Ecto neural progenitor cell (in vitro differentiated cells): ENCODE measurements at places on chromosomes 13 and 19.

GRCh38 chr13:114074671-114075315 lies 57.6 kb downstream of the RASA3 start:
- DNase-seq = no peak

- peak; percentile 88 for DNase-seq
Measured at GRCh38 chr19:37691881-37692504, 27.6 kb downstream of the ZNF607 start.

GRCh38 chr13:96002322-96003131 lies 50.7 kb downstream of the UGGT2 start:
- no peak for DNase-seq

GRCh38 chr13:59259165-59260000 lies 904.3 kb downstream of the DIAPH3 start:
- DNase-seq = no peak

DNA sequence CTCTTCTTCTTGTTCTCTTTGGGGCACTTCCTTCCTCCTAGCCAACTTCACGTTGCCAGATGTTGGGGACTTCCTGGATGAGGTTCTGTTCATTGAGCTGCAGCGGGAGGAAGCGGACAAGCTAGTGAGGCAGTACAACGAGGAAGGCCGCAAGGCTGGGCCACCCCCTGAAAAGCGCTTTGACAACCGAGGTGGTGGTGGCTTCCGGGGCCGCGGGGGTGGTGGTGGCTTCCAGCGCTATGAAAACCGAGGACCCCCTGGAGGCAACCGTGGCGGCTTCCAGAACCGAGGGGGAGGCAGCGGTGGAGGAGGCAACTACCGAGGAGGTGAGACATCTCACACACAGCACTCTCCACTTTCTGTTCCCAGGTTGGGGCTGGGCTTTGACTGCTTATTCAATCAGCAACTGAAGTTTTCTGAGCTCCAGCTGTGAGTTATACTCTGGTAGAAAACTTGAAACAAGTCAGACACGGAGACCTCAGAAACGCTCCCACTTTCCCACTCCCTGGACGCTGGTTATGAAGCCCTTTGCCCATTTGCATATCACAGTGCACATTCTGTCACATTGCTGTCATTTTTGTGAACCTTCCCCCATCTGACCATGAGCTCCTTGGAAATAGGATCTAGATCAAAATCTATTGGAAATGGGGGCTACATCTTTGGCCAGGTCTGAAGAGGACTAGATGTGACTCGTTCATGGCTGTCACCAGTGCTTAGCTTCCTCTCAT lies 7.2 kb upstream of the CCDC97 start:
- DNase-seq = no peak

- DNase-seq = no peak
Measured at GRCh38 chr19:31223740-31224534, 125.3 kb downstream of the TSHZ3 start.

DNA sequence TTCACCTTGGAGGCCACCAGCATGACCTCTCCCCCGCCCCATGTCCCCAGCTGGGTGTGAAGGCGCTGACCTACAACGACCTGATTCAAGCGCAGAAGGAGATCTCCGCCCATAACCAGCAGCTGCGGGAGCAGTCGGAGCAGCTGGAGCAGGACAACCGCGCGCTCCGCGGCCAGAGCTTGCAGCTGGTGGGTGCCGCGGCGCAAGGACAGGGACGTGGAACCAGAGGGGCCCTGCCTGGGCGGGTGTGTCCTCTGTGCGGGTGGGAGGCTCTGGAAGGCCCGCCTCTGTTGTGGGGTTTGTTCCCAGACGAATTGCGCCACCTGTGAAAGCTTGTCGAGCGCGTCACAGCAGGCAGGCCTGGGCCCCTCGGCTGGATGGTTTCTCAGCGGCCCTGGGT lies 22.3 kb downstream of the PLEKHJ1 start:
- no peak for DNase-seq

DNA sequence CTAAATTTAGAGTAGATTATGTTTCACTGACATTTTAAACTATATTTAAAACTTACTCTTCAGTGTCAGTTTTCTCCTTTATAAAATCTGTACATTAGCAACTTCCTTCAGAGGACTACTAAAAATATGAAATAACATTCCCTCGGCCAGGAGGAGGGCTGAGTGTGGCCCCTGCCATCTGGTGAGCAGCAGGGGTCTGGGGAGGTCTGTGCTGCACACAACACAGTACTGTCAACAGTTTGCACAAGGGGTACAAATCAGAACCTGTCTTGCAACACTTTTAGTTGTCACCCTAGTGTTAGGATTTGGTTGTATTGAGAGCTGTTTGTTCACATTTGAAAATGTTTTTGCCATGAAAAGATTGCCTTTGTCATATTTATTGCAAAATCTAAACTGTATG lies 48.9 kb downstream of the TPP2 start:
- no peak for DNase-seq

- DNase-seq = no peak
Measured at GRCh38 chr13:48562296-48563066, 29.6 kb upstream of the RCBTB2 start.

- no peak for DNase-seq
Measured at GRCh38 chr13:95260031-95260525, 41.2 kb downstream of the ABCC4 start.

DNA sequence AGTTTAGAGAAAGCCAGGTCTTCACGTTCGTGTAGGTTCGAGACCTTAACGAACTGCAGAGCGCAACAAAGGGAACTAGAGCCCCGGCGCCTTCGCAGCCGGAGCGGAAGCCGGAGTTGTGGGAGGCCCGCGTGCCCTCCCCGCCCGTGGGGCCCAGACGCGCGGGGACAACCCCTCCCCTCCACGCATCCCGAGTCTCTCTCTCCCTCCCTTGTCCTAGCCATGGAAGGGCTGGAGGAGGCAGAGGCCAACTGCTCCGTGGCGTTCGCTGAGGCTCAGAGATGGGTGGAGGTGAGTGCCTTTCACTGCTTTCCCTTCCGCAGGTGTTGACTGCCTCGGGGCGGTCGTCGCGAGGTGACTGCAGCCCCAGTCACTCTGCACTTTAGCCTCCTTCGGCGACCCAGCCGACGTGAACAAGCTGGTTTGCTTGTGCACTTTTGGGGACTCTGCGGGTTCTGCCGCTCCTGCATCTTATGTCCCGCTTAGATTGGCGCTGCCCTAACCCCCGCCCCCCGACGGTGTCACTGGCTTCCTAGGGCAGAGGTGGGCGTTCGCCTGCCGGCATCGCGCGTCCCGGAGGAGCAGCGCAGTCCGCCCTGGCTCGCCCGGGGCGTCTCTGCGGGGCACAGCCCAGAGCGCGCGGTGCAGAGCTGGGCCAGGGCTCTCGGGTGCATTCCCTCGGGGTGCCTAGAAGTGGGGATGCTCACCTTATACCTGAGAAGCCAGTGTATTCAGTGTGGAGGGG lies 478 bp downstream of the LMO7 start:
- peak; percentile 65 for DNase-seq

- no peak for DNase-seq
Measured at GRCh38 chr13:75691183-75691582, 55.1 kb downstream of the LMO7 start.

GRCh38 chr13:47291107-47291656 lies 394.3 kb upstream of the HTR2A start:
- no peak for DNase-seq

GRCh38 chr13:37365496-37365895 lies 233.1 kb downstream of the POSTN start:
- DNase-seq = no peak

DNA sequence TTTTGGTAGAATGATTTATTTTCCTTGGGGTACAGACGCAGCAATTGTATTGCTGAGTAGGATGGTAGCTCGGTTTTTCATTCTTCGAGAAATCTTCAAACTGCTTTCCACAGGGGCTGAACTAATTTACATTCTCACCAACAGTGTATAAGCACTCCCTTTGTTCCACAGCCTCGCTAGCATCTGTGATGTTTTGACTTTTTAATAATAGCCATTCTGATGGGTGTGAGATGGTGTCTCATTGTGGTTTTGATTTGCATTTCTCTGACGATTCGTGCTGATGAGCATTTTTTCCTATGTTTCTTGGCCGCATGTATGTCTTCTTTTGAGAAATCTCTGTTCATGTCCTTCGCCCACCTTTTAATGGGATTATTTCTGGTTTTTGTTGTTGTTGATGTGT lies 54.8 kb upstream of the UQCRFS1 start:
- no peak for DNase-seq

- no peak for DNase-seq
Measured at GRCh38 chr13:51919531-51919930, 57.8 kb downstream of the CCDC70 start.

- no peak for DNase-seq
Measured at GRCh38 chr19:18426416-18426767, 7.2 kb downstream of the SSBP4 start.

- DNase-seq = no peak
Measured at GRCh38 chr19:49241769-49242168, 83.2 kb downstream of the SLC6A16 start.

- no peak for DNase-seq
Measured at GRCh38 chr19:30231408-30232318, 140.5 kb upstream of the ZNF536 start.

DNA sequence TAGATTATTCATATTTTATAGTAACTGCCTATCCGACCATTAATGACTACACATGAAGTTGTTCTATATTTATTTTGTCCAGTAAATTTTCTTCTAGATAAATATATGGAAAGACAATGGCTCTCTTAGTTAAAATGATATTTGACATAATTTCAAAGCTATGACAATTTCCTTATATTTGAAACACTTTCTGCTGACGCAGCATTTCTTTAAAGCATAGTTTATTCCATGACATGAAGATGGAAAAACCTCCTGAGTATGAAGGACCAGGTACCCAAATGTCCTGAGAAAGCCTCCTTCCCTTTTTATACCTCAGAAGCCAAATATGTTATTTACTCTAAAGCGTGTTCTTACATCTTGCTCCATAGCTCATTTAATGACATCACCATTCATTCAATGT lies 831.6 kb downstream of the EFNB2 start:
- no peak for DNase-seq

DNA sequence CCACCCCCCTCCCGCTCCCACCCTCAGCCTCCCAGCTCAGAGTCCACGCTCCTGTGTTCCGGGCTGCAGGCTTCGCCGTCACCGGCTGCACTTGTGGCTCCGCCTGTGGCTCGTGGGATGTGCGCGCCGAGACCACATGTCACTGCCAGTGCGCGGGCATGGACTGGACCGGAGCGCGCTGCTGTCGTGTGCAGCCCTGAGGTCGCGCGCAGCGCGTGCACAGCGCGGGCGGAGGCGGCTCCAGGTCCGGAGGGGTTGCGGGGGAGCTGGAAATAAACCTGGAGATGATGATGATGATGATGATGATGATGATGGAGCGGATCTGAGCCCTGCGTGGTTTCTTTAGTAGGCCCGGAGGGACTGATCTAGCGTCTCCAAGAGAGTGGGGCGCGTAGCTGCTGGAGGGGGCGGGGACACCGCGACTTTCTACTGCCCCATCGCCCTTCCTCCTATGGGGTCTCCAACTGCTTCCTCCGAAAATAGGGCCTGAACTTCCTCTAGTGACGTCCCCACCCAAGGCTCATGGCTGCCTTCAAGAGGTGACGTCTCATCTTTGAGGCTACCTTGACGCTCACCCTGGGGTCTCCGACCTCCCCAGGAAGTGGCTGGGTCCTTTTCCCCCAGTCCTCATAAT lies 1.4 kb downstream of the RETN start:
- no peak for DNase-seq

GRCh38 chr13:23320926-23321534 lies 112.5 kb downstream of the SACS start:
- no peak for DNase-seq

DNA sequence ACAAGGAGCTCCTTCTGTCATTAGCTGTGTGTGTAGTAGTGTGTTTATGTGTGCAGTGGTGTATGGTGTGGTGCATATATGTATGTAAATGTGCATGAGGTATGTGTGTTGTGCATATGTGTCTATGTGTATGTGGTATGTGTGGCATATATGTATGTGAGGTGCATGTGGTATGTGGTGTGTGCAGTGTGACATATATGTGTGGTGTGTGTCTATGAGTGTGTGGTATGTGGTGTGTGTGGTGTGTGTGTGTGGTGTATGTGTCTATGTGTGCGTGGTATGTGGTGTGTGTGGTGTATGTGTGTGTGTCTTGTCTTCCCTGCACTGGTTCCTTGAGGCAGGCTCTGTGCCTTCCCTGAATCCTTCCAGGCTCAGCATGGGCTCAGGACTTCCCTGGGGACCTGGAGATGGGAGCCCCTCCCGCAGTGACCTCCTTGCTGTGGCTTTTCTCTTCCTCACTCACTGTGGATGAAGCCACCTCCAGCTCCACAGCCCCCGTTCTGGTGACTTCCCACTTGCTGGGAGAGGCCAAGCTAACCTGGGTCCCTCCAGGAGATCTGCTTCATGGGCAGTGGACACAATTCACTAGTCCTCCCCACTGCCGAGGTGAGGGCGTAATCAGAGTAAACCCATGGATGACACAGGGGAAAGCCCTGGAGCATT lies 64.2 kb downstream of the CCDC70 start:
- DNase-seq = no peak

- DNase-seq = no peak
Measured at GRCh38 chr13:73844986-73845385, 289.2 kb downstream of the KLF12 start.

DNA sequence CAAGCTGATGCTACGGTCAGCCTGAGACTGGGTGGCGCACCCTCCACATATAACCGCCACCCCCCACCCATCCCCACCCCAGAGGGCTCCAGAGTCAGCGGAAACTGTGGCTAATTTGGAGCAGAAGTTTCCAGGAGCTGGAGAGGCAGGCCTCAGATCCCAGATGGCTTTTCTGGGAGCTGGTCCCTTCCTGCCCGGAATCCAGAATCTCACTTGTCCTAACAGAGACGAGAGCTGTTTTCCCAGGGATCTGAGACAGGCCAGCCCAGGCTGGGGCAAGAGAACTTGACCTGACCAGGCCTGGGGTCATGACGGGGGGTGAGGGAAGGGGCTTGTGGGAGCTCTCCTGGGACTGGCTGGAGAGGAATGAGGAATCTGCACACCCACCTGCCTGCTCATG lies 6.5 kb downstream of the EPHX3 start:
- DNase-seq = no peak

DNA sequence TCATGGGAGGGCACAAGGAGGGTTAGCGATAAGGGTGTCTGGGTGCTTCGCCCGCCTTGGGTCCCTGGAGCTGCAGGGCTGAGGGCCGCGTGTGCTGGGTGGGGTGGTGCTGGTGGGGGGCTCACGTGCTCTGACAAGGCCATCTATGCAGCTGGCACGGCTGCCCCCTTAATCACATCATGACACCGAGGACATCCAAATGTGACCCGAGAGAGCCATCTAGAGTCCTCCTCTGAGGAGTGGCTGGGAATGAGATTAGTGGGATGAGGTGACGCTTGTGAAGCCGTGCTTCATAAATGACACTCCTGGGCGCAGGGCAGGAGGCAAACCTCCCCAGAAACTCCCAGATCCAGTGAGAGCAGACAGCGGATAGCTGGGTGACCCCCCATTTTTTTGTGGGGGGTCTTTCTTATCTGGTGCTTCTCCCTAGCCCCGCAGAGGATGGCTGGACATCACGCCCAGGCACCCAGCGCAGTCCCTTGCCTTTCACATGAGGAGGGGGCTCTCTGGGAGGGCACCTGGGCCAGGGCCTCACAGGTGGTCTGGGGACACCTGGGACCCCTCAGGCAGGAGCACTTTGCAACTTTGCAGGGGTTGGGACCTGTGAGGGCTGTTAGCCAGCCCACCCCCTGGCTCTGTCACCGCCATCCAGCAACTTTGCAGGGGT lies 6.6 kb downstream of the FZR1 start:
- no peak for DNase-seq

GRCh38 chr13:113941571-113942191 lies 32.2 kb downstream of the C13orf46 start:
- no peak for DNase-seq

GRCh38 chr13:75263741-75264407 lies 218.1 kb downstream of the TBC1D4 start:
- DNase-seq = no peak
